ENCODE measurements at places on chromosomes 11 and 22.

GRCh38 chr11:19929147-19929546 lies 216.5 kb downstream of the NAV2 start:
- DNase-seq = no peak

DNA sequence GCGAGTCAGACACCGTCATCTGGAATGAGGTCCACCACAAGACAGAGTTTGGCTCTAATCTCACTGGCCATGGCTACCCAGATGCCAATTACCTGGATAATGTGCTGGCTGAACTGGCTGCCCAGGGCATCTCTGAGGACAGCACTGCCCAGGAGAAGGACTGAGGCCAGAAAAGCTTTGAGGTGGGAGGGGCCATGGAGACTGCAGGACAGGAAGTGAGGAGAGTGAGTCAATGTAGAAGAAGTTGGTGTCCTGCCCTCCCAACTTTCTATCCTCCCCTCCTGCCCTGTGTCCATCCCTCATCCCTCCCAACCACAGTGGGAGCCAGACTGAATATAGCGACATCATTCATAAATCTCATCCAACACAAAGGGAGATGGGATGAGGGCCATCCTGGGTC lies 8.0 kb downstream of the MPEG1 start:
- no peak for DNase-seq

DNA sequence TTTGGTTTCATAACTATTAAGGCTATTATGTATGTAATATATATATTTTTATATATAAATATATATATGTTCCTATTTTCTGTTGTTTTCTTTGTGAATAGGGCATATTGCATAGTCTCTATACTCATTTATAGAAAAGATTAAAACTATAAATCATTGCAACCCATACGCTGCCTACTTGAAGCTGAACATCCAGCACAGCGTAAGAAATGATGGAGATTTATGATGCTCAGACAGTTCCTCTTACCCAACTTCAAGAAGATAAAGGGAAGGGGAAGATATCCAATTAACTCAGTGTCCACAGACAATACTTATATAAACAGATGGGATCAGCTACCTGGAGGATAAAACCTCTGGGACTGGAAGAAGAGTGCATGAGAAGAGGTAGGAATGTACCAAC lies 791.7 kb downstream of the FAM181B start:
- no peak for DNase-seq

- peak; percentile 24 for DNase-seq
Measured at GRCh38 chr11:2298795-2299761, 2.6 kb downstream of the C11orf21 start.

- DNase-seq = no peak
Measured at GRCh38 chr11:19253817-19254216, 13.1 kb upstream of the E2F8 start.

DNA sequence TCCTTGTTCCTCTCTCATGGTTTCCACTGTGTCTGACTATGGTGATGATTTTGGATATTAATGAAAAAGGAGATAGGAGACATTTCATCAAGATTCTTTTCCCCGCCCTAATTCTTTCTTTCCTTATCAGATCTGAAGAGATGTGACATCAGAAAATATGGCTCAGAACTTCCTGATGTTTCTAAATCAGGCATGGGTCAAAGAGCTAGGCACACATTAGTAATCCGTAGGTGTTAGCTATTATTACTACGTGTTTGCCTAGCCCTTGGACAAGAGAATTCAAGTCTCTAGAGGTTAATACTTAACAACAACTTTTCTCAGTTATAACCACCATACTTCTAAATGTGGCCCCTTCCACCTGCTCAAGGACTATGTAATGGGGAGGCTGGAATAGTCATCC lies 5.8 kb downstream of the JOSD1 start:
- no peak for DNase-seq

DNA sequence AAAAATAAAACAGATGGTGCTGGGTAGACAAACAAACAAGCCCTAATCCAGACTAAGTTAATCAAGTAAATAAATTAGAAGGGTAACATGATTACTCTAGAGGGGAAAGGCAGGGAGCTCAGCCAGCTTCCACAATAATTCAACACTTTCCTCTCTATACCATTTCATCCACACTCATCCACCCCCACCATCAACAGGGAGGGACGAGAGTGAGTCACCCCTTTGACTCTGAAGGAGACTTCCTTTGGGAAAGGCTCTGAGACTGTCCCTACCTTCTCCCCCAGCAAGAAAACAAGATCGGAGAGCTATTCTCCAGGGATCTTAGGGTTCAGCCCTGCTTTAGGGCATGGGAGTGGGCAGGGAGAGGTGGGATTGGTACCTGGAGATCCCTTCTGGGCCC lies 33.1 kb downstream of the TRIM66 start:
- DNase-seq = no peak

- DNase-seq = no peak
Measured at GRCh38 chr11:61855939-61856680, 28.0 kb downstream of the FADS2 start.

GRCh38 chr11:64976651-64977050 lies 4.7 kb upstream of the MAJIN start:
- DNase-seq = no peak

DNA sequence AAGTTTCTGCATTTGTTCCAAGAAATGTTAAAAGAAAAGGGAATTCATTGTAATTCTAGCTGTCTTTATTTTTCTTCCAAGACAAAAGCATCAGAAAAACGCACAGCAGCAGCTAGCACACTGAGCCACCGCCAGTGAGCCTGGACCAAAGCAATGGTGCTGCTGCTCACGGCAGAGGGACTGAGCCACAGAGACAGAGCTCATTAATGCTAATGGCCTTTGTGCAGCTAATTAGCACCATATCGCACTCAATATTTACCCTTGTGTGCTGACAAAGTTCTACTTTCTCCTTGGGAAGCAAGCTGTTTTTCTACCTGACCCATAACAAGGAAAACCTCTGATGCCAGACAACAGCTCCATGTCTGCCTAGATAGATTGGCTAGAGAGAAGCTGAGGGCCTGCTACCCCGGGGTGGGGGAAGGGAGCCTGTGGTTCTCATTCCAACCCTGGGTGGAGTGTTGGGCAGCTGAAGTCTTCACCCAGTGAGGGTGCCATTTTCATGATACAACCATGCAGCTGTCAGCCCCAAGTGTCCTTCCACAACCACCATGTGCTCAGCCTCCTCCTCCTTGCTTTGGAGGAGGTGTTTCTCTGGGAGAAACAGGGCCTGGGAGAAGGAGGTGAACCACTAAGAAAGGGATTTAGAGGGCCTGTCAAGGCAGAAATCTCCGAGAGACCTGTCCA lies 131.1 kb upstream of the NCAM1 start:
- DNase-seq = no peak

- no peak for DNase-seq
Measured at GRCh38 chr11:74627381-74627780, 35.0 kb downstream of the POLD3 start.

- DNase-seq = no peak
Measured at GRCh38 chr11:34255101-34255500, 102.7 kb downstream of the ABTB2 start.

GRCh38 chr11:85109141-85109540 lies 518.0 kb downstream of the DLG2 start:
- no peak for DNase-seq

GRCh38 chr22:46824344-46824909 lies 62.0 kb downstream of the TBC1D22A start:
- DNase-seq = no peak

- DNase-seq = no peak
Measured at GRCh38 chr11:76671237-76671592, 668 bp upstream of the LRRC32 start.

DNA sequence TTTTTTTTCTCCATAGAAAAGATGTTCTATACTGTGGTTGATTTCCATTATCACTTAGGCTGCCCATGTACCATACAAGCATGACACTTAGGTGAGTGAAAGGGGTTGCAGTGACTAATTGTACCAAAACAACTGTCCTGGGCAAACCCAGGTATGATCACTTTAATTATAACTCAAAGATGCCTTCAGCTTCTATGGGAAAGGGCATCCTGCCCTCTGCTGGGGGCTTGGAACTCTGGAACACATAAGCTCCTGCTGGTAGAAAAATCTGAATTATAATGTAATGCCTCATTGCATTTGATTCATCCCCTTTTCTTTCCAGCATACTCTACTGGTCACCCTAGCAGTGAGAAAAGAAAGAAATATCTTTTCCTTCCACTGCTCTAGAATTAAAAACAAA lies 206.3 kb downstream of the DDX10 start:
- DNase-seq = peak; percentile 37

DNA sequence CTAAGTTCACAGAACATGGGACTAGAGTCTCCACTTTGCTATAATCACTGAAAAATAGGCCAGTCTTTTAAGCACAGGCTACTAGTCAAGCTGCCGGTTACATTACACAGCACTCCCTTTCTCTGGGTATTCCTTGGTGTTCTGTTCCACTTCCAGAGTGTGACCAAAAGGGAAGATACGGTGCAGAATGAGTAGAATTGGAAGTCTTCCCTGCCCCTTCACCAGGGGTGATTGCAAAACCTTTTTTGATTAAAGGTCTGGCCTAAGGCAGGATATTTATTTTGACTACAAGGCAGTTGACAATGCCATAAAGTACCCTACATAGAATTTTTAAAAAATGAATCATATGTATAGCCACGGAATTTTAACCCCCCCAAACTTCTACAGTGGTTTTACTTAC lies 59.6 kb upstream of the ADORA2A start:
- DNase-seq = no peak

- DNase-seq = no peak
Measured at GRCh38 chr11:7473717-7474116, 11.6 kb upstream of the OLFML1 start.

GRCh38 chr11:27451244-27451965 lies 21.2 kb downstream of the LGR4 start:
- DNase-seq = no peak

GRCh38 chr11:132539590-132540368 lies 992.5 kb downstream of the OPCML start:
- no peak for DNase-seq

DNA sequence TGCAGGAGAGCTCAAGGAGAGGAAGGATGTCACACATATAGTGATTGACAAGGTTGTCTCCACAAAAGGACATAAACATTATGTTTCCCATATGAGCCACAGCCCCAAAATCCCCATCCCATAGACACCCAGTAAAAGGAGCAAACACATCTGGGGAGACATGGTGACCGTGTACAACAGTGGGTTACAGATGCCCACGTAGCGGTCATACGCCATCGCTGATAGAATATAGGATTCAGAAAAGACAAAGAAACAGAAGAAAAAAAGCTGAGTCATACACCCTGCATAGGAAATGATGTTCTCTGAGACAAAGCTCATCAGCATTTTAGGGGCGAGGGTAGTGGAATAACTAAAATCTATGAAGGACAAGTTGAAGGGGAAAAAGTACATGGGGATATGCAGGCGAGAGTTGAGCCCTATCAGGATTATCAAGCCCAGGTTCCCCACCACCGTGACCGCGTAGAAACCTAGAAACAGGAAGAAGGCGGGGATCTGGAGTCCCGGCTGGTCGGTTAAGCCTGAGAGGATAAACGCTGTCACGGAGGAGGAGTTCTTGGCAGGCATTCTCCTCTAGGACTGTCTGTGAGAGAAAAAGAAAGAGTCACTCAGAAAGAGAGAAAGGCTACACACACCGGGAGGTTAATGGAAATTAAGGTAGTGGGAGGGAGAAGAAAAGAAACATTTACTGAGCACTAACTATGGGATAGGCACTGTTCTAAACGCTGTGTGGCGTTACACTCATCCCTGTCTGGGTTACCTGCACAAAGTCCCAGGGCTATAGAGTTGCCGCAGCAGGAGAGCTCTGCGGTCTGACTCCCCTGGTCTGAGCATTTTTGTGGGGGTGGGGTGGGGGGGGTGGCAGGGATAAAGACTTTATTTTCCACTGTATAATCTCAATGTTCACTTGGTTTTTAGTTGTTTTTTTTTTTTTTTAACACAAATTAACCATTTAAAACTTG lies 36.1 kb upstream of the OR8B8 start:
- no peak for DNase-seq

GRCh38 chr11:131511794-131512193 lies 141.4 kb downstream of the NTM start:
- DNase-seq = no peak

GRCh38 chr11:31870609-31871309 lies 59.6 kb upstream of the PAX6 start:
- DNase-seq = peak; percentile 21

GRCh38 chr11:92882828-92883611 lies 86.4 kb upstream of the MTNR1B start:
- DNase-seq = no peak

DNA sequence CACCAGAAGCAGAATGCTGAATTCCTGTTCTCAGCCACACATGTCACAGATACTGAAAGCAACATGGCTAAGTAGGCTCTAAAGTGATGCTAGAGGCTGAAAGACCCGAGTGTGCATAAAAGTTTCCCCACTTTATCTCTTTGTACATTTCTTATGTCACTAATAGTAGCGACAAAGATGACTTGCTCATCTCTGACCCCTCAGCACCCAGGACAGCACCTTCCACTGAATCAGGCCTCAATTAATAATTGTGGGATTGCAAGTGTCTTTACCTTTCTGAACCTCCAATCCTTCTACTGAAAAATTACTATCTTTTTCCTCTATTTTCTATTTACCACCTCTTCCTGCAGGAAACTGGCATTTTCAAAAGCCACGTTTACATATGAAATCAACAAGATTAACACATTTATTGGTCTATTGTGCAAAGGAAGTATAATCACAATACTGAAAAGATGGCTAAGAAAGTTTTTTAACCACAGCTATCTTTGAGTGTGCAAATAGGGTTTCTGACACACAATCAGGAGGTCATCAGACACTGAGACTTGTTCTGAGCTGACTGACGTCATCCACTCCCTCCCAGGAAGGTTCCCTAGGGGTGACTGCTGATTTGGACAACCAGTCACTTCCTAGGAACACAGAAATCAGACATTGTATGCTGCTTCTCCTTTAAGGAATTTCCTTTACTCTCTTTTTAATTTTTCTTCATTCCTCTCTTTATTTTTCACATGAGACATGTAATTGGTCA lies 213.9 kb upstream of the ISX start:
- no peak for DNase-seq

GRCh38 chr11:98940913-98941312 lies 79.8 kb upstream of the CNTN5 start:
- no peak for DNase-seq

DNA sequence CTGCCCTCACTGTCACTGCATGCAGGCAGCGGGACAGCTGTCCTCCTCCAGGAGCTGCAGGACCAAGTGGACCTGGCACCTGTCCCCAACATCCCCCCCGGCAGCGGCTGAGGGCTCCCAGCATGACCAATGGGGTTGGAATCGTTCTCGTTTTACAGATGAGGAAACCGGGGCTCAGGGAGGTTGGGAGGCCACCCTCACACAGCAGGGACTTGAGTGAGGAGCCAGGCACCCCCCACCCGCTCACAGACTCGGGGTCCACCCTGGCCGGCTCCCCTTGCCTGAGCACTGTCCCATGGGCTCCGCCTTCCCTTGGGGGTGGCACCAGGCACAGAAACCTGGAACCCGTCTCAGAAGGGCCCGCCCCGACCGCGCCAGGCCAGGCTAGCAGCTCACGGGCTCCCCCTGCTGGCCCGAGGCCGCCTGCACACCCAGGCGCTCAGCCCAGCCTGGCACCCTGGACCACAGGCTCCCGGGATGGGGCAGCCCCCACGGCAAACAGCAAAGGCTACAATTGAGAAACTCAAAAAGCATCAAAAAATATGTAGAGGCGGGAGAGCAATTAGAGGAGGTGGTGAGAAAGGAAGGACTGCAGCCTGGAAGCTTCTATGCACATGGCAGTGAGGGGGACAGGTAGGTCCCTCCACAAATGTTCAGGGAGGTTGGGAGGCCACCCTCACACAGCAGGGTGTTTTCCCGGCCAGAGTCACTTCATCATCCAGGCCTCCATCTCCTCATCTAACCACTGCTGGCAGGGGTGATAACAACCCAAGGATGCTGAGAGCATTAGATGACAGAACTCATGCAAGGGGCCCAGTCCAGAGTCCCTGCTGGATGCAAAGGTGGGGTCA lies 12.8 kb downstream of the MACROD1 start:
- peak; percentile 76 for DNase-seq

GRCh38 chr22:44569561-44569991 lies 71.5 kb upstream of the RTL6 start:
- no peak for DNase-seq

Measured in activated CD4-positive, alpha-beta memory T cell treated with anti-CD3 and anti-CD28 coated beads, Interleukin-2, amount 10 ng/mL, durations not matched to agents 7 days and 5 days (primary cell).